ENCODE measurements at places on chromosomes 16 and 17.

DNA sequence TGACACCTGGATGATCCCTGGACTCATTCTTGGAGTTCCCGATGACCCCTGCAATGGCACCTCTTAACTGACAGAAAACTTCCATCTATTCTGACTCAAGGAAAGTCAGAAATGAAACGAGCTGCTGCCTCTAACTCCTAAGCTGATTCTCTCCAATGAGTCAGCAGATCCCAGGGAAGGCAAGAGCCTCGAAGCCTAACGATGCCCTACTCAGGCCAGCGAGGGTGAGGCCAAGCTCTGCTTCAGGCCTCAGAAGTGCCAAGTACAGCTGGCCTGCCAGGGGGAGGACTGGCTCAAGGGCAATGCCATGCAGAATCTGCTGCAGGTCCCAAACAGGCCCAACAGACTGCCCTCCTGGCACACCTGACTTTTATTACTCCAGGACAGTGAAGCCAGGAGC lies 36.3 kb downstream of the PLXDC1 start:
- no peak for DNase-seq

DNA sequence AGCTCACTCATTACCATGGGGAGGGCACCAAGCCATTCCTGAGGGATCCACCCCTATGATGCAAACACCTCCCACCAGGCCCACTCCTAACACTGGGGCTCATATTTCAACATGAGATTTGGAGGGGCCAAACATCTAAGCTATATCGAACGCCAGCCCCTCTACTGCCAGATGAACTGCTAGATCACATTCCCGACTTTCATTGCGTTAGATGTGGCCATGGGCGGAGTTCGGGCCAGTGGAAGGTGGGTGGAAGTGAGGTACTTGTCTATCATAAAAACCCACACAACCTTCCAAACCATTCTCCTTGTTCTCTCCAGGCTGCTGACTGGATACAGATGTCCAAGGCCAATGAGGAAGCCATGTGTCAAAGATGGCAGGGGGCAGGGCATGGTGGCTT lies 27.0 kb upstream of the ANKRD40CL start:
- no peak for DNase-seq

GRCh38 chr16:30186782-30187555 lies 3.6 kb downstream of the CORO1A start:
- no peak for DNase-seq

DNA sequence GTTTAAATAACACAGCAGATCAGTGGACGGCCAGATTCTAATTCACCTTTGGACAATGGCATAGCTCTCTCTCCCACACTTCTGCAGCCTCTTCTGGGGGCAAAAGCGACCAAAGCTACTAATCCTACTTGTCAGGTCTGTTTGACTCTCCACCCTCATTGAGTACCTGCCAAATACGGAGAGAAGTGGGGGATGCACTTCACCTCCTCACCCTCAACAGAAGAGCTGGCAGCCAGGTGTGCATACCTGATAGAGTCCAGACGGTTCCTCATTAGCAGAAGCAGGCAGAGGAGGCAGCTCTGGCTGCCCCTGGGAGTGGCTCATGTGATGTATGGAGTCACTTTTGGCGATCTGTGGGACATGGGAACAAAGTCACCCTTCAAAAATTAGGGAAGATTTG lies 4.9 kb downstream of the DNAH3 start:
- no peak for DNase-seq

GRCh38 chr17:888998-889441 lies 90.6 kb downstream of the NXN start:
- no peak for DNase-seq

GRCh38 chr17:32551186-32551955 lies 64.6 kb downstream of the CDK5R1 start:
- DNase-seq = no peak

- no peak for DNase-seq
Measured at GRCh38 chr17:18031955-18032354, 7.0 kb downstream of the ATPAF2 start.
